ENCODE measurements at places on chromosomes 6 and 20. TPM values are rescaled to one million over a fixed set of nuclear protein-coding genes. Genes with fewer than 3 reads are reported as not detected.

Gene WFDC10B
- not detected for total RNA-seq

Gene PCK1
- total RNA-seq, result 0.56 TPM

Gene SYNDIG1
- not detected for total RNA-seq

Gene MYBL2
- 175 TPM for total RNA-seq

Gene SLC17A3
- not detected for total RNA-seq

Gene TNF
- 83.9 TPM for total RNA-seq

Gene DEFB119
- total RNA-seq, result not detected

Gene OPRM1
- total RNA-seq, result not detected
